ENCODE measurements at places on chromosomes 5 and 9.

DNA sequence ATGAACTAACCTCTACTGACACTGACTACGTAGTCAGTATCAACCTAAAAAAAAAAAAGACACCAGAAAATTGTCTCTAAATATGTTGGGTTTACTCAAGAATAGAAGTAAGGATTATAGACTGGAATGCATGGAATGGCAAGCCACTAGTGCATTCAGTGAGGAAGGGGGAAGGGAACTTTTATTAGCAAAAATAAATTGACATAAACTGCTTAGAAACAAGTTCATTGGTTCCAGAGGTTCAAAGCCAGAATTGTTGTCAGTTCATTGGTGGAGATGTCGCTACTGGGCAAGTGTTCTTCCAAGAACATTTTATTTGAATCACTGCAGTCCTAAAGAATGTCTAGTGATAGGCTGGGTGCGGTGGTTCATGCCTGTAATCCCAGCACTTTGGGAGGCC is 26.1 kb upstream of the AOPEP start:
- no peak for DNase-seq

GRCh38 chr5:6377905-6378765 is at the start of gene MED10:
Gene MED10, minus strand, starts transcription at chr5:6378547. Its CDS starts 64 bp downstream, at chr5:6378483.
- peak; percentile 89 for DNase-seq

- peak; percentile 70 for DNase-seq
Measured at GRCh38 chr5:98638701-98639100, 134.8 kb upstream of the RGMB start.

GRCh38 chr5:422323-423232 is 20.4 kb upstream of the EXOC3 start:
- DNase-seq, result no peak

DNA sequence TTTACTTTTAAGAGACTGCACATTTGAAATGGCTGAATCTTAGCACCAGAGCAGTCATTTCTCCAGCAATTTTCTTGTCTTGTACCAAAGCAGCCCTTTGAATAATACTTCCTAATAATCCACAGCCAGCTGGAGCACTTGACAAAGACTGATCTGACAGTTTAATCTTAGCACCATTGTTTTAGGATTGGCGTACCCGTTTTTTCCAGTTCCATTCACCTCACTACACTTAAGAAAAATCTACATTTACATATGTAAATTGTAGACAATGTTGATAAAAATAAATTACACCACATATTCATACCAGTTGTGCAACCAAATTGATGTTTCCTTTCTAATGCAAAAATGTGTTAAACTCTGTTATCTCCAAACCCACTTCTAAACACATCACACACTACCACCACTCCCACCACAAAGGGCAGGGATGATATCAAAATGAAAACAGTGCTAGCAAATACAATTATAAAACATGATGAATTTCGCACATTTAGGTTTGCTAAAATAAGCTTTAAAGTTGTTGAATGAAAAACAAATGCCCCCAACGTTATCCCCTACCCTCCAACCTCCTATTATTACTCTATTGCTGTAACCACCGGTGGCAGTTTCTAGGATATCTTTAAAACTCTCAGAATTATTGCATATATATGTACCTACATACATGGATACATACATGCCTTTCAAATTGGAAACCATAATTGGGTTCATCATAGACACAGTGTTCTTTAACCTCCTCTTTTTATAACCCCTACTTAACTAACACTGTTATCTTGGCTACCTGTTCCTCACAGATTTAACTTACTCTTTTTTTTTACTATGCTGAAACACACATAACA is 21.5 kb downstream of the SERINC5 start:
- no peak for DNase-seq

- DNase-seq, result no peak
Measured at GRCh38 chr5:85320495-85320894, 935.8 kb upstream of the EDIL3 start.

- DNase-seq, result no peak
Measured at GRCh38 chr5:117881426-117882230, 1106.7 kb downstream of the DTWD2 start.

GRCh38 chr5:14267991-14268708 is 125.0 kb downstream of the TRIO start:
- peak; percentile 92 for DNase-seq

Measured in fibroblast of lung (primary cell).